ENCODE measurements at places on chromosomes 13 and 19.
A peak's percentile ranks its signal among the peaks of the same experiment; 100 is the strongest.

- DNase-seq = peak; percentile 49
Measured at GRCh38 chr19:294946-295686, 3.9 kb upstream of the PLPP2 start.

GRCh38 chr19:55149078-55150003 is at the start of gene TNNT1:
TSS of gene TNNT1 (minus strand) at chr19:55149206. CDS start at chr19:55147157, 2,049 bp downstream.
- DNase-seq = no peak

DNA sequence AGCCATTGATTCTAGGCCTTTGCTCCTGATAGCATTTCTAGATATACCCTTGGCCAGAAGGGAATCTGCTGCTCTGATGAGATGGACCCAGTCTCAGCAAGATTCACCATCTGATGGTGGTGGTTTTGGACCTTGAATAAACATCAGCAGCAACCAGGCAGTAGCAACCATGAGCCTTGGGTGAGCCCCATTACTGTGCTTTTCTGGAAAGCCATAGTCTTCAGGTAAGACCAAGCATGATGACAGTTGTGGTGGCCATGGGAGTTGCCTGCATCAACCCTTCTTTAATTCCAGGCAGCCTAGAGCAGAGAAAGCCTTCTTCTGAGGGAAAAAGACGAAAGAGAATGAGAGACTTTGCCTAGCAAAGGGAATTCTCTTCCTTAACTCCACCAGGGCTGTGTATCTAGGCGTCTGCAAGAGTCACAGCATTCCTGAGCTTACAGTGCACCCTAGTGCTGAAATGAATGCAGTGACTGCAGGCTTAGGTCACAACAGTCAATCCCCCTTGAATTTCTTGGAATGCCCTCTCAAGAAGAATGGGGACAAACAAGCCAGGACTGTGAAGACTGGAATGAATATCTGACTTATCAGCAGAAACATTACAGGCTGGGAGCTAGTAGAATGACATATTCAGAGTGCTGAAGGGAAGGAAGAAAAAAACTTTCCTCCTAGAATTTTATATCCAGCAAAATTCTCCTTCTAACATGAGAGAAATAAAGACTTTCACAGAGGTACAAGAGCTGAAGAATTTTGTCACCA is 942.4 kb upstream of the PCDH20 start:
- DNase-seq = no peak

- DNase-seq = no peak
Measured at GRCh38 chr13:60282186-60282585, 114.8 kb upstream of the TDRD3 start.

GRCh38 chr19:11281356-11282049 is 14.5 kb upstream of the TSPAN16 start:
- no peak for DNase-seq

- DNase-seq = no peak
Measured at GRCh38 chr19:58034477-58034793, 610 bp downstream of the ZSCAN1 start.

DNA sequence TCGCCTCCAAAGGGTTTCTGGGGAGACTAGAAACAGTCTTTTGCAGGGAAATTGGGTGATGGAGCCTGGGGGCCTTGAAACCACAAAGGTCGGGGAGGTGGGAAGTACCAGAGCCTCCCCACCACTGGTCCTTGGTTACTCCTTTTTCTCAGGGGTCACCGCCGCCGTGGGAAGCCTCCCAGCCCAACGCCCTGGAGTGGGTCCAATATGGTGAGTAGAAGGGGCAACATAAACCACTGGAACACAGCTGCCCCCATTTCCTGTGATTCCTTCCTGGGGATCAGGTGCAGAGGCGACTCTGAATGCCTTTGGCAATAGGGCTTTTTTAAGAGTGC is 5.8 kb downstream of the PGLYRP1 start:
- DNase-seq = no peak

GRCh38 chr13:53255795-53256194 is 227.2 kb downstream of the OLFM4 start:
- no peak for DNase-seq

All from transverse colon (tissue), 4 donors.